ENCODE measurements at places on chromosomes 7 and 10.

DNA sequence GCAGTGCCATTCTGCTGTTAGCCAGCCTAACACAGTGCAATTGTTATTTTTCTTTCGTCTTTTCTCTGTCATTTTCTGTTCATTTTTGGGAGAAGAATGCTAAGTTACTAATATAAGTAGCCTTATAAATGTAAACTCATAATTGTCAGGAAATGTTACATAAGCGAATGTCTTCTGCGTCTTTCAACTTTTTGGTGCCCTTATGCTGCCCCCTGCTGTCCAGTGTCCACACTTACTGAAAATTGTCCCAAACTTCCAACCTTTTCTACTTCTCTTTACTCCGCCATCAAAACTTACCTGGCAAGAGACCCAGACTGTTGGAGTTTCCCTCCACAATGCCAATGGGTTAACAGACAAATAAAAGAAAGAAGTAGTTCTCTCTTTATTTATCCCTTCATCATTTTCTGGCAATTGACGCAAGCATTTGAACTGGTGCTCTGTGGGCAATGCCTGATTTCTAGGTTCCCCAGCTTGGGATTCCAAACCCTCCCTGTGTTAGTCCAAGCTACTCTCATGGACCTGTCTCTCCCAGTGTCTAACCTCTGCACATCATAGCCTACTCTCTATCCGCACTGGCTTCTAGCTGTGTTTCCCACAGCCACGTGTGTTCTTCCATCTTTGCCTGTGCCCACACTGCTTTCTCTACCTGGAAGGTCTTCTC lies 21.0 kb upstream of the EPC1 start:
- H3K27ac ChIP-seq: peak overlapping the region; percentile 52
- H3K36me3 ChIP-seq: peaks cover 16% of the 10 kb centered on the region
- no peaks in the 10 kb centered on the region for H3K27me3 ChIP-seq
- H3K4me3 ChIP-seq: no peak overlapping the region

GRCh38 chr10:14086596-14086995 lies 244.1 kb downstream of the FRMD4A start:
- no peaks in the 10 kb centered on the region for H3K36me3 ChIP-seq
- no peak overlapping the region for H3K4me3 ChIP-seq
- DNase-seq: no peak
- peaks cover 20% of the 10 kb centered on the region for H3K27me3 ChIP-seq
- peaks cover 24% of the 10 kb centered on the region for H3K4me1 ChIP-seq

DNA sequence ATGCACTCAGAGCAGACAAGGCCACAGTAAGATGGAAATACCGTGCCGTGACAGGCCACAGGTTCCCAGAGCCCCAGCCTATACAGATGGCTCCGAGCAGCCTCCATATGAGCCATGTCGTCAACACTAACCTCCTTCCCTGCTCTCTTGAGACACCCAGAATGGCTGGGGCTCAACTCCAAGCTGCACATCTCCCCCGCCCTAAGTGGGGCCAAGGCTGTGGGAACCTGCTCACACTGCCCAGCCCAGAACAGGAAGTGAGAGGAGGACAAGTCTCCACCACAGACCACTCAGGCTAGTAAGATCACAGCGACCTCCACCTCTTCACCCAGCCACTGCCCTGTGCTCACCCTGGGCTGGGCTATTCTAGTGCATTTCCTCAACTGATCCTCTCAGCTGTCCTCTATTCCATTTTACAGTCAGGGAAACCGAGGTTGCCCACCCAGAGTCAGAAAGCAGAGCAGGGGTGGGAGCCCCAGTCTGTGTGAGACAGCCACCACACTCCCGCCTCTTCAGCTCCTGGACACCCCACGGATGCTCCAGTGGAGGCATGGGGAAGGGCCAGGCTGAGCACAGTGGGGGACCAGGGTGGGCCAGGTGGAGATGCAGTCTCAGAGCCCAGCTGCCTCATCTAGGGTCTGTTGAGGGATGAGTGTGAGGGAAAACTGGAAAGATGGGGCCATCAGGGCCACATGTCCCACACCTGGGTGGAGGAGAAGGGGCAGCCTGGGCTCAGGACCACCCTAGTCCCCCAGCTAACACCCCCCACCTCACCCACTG lies 11.6 kb downstream of the GRID1 start:
- no peak for DNase-seq
- no peak overlapping the region for H3K4me3 ChIP-seq
- peaks cover 92% of the 10 kb centered on the region for H3K27me3 ChIP-seq
- H3K36me3 ChIP-seq: no peaks in the 10 kb centered on the region
- no peaks in the 10 kb centered on the region for H3K4me1 ChIP-seq

DNA sequence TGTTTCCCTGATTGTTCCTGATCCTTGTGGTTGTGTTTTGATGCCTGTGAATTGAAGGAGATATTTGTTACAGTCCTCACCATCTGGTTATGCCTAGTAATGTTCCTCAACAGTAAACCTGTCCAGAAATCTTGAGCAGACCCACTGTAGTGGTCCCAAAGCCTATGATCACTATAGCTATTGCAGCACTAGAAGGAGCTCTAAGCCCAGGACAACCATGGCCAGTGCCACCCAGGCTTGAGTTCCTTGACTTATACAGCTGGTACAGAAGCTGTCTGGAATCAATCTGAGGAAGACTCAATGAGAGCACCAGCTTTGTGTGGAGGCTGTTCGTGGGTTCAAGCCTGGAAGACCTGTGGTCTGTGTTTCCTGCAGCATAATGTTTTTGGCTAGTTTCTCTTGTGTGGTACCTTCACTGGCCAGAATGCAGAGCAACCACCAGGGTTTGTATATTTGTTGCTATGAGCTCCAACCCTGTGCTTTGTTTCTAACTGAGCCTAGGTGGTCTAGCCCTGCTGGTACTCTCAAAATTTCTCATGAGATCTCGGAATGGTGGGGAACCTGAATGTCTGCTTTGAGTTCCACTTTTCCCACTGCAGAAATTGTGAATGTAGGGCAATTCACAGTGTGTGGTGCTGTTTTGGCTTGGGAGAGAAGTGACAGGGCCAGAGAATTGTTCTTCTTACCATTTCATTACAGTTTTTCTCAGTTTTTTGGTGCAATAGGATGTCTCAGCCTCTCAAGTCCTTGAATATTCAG lies 355.2 kb downstream of the SUGCT start:
- H3K27me3 ChIP-seq: no peaks in the 10 kb centered on the region
- no peak overlapping the region for H3K4me3 ChIP-seq
- H3K4me1 ChIP-seq: peaks cover 29% of the 10 kb centered on the region
- peaks cover 40% of the 10 kb centered on the region for H3K36me3 ChIP-seq

DNA sequence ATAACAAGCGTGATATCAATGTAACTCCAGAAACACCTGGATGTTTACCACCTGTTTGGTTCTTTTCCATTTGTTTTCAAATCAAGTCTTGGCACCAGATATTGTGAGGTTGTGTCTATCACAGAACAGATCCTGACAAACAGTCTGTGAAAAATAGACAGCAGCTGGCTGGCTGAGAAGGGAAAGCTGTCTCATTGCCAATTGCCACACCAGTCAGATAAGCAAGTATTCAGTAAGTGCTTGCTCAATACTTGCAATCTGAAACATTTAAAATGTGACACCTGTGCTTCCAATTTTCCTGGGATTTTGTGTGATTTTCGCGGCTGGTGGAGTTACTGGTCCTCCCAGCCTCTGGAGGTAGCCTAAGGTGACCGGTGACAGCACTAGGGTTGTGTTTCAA lies 147.9 kb upstream of the MYO3A start:
- DNase-seq: no peak
- H3K27me3 ChIP-seq: peaks cover 2% of the 10 kb centered on the region
- no peak overlapping the region for H3K27ac ChIP-seq
- H3K4me1 ChIP-seq: peaks cover 2% of the 10 kb centered on the region
- H3K36me3 ChIP-seq: no peaks in the 10 kb centered on the region
- H3K4me3 ChIP-seq: no peak overlapping the region

DNA sequence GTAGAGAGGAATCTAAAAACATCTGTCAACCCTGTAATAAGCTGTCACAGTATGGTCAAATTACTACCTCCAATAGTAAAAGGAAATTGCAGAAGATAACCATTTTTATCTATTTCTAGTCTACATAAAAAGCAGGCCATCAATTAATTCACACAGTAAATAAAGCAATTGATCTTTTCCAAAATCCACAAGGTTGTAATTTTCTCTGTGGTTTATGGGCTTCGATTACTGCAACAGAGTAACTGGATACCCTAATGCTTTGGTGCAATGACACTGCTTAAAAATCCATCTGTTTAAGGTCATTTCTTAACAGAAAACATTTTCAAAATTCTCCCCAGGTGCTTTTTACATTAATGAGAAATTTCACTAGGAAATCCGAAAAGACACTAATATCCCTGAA lies 23.9 kb downstream of the ESYT2 start:
- DNase-seq: no peak
- H3K27me3 ChIP-seq: no peaks in the 10 kb centered on the region
- peak overlapping the region; percentile 85 for H3K27ac ChIP-seq
- no peak overlapping the region for H3K4me3 ChIP-seq
- H3K4me1 ChIP-seq: peaks cover 36% of the 10 kb centered on the region

GRCh38 chr10:110113670-110114337 lies 93.6 kb upstream of the MXI1 start:
- no peak for DNase-seq
- peaks cover 15% of the 10 kb centered on the region for H3K4me1 ChIP-seq
- H3K36me3 ChIP-seq: peaks cover 48% of the 10 kb centered on the region
- no peak overlapping the region for H3K4me3 ChIP-seq

DNA sequence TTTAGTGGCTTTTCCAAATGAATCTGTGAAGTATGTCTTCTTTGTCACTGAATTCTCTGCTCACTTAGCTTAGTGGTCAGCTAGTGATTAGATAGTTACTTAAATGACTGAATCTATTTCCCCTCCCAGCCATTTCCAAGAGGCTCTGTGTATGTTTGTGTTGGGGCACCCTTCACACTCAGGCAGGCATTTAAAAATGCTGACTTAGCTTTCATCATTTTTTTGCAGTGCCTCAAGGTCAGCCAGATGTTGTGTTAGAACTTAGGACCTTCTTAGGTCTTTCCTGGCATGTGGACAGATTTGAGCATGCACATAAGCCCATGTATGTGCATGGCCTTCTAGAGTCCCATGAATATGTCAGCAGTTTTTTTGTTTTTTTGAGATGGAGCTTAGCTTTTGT lies 25.4 kb upstream of the HHEX start:
- H3K27me3 ChIP-seq: no peaks in the 10 kb centered on the region
- DNase-seq: no peak
- no peaks in the 10 kb centered on the region for H3K4me1 ChIP-seq
- no peak overlapping the region for H3K27ac ChIP-seq

GRCh38 chr7:131505636-131506557 lies 50.5 kb downstream of the PODXL start:
- H3K4me1 ChIP-seq: peaks cover 13% of the 10 kb centered on the region
- no peak overlapping the region for H3K4me3 ChIP-seq
- H3K36me3 ChIP-seq: peaks cover 5% of the 10 kb centered on the region
- DNase-seq: no peak
